ENCODE measurements at places on chromosomes 7 and 10. TPM values are rescaled to one million over a fixed set of nuclear protein-coding genes. Genes with fewer than 3 reads are reported as not detected.
A peak's percentile ranks its signal among the peaks of the same experiment; 100 is the strongest.

DNA sequence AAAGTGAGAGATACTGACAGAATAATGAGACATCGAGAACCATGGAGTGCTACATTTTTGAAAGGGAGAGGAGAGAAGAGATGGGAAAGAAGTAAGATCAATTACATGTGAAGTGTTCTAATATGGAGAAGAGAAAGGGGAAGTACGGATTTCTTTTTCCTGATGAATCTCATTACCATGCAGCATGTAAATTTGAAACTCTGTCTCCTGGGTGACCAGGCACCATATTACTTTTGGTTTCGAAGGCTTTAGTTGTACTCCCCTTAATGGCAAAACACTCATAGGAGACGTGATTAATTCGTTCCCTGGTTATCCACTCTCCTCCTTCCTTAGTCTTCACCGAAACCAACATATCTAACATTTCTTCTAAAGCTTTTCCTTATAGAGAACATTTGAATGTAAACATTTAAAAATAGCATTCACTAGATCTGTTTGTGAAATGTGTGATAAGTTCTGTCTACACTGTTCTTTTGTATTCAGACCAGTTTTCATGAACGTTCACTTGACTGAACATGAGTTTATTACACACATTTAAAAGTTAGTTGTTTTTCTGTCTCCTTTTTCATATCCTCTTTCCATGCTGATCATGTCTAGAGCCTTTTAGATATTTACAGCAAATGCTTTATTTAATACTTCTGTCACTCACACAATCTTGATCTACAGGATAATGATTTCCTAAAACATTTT, 80.2 kb upstream of the MSRB2 start:
- no peak for DNase-seq

DNA sequence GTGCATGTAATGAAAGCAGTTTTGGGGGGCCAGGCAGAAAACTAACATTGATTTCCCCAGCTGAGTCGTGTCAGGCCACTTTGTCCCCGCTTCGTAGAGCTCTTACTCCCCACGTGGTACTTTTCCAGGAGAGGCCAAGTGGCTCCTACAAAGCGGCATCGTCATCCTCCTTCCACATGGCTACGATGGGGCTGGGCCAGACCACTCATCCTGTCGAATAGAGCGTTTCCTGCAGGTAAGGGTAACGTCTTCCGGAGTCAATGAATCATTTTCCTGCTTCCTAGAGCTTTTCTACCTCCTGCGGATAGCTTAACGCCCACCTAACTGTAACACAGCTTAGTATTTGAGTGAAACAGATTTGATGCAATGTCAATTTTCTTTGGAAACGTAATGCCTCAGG, 21.7 kb upstream of the SEC61A2 start:
- DNase-seq: peak; percentile 74

- DNase-seq: peak; percentile 9
Observed at GRCh38 chr10:23120001-23120934, 24.9 kb downstream of the MSRB2 start.

DNA sequence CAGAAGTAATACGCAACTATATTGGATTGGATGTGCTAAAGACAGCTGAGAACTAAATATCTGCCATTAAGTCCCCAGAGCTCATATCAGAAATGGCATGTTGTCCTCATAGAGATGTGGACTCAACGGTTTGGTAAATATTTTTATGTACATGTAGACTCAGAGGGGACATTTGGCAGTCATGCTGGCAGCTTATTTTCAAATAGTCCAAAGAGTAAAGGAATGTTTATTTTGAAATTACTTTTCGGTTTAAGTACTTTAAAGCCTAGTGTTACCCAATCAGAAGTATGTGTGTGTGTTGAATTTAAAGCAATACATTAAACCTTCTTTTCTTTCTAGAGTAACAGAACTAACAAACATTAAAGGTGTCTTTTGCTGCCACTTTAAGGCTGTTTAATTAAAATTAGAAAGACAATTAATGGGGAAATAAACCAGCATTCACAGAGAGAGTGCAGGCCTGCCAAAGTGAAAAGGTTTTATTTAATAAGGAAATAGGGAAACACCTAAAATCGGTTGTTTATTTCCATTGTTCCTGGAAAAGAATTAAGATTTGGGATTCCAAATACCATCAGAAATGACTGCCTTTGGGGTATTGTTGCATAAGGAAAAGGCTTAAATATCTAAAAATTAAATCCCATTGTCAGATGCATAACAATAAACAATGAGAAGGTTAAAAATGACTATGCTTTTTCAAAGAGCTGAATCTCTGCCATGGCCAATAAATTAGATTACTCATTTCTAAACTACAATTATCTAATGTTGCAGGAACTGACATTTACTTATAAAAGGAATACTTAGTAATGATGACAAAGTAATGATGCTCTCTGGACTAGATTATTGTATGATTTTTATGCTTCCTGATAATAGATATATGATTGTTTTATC, 113.4 kb upstream of the AHR start:
- no peak for DNase-seq

GRCh38 chr7:91330191-91330808, 66.1 kb downstream of the FZD1 start:
- DNase-seq: no peak

DNA sequence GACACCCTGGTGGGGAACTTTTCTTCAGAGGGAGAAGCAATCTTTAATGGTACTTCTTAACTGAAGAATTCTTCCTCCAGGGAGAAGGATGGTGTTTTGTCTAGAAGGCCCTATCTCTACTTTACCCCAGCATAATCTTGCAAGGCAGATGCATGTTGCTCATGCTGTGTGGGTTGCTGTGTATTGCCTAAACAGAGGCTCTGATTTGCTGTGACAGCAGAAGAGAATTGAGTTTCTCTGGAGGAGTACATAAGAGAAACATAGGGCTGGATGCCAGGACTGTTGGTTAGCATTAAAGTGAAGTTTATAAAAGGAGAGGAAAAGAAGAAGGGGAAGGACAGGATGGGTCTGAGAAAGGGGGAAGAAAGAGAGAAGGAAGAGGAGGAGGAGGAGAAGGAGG, 248.1 kb upstream of the HPS1 start:
- no peak for DNase-seq

- no peak for DNase-seq
Observed at GRCh38 chr10:105650306-105650705, 1009.2 kb downstream of the SORCS3 start.

DNA sequence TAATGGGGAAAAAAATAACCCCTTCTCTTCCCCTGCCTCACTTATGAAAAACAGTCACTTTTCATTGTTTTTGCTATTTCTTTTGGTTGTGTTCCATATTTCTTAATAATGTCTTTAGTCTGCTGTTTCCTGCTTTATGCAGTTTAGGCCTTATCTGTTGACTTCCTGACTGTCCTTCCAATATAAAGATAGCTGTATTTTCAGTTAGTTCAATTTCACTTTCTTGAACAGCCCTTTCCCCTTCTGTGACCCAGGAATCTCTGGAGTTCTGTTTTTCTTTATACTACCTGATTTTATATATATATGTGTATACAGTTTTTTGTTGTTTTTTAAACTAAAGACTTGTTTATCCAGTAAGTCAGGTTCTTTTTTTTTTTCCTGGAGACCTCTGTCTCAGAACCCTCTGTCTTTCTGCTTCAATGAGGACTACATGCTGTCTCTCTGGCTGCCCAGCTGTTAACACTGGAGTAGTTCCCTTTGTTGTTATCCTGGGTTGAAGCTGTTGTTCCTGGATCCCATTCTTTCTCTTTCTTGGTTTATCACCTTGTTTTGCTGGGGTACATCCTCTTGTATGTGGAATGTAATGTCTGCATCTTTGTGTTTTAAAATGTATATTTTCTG, 87.2 kb downstream of the GSDME start:
- peak; percentile 13 for DNase-seq

GRCh38 chr7:55977831-55978230, 13.4 kb downstream of the NIPSNAP2 start:
- peak; percentile 84 for DNase-seq

GRCh38 chr7:23490357-23491135, 20.3 kb upstream of the IGF2BP3 start:
- peak; percentile 57 for DNase-seq

DNA sequence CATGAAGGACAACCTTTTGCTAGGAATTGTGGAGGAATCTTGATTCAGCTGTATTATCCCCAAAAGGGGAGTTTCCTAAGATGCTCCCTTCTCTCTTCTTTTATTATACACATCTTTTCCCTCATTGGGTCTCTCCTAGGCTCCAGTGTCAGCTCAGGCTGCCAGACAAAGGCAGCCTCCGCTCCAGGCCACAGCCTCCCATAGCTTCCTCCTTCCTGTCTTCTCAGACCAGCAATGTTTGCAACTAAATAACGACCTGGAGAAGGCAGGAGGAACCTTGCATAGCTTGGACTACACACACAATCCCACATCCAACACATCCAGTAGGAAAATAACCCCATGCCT, 12.3 kb downstream of the SFXN3 start:
- peak; percentile 20 for DNase-seq

Gene C10orf53
- total RNA-seq: not detected

Gene FAM171A1
- 27.2 TPM for total RNA-seq

Gene HDAC9
- total RNA-seq: 5.0 TPM

Gene CACNB2
- total RNA-seq: not detected

Gene SFTPA1
- not detected for total RNA-seq

Gene KCTD7
- total RNA-seq: 3.5 TPM

Measured in lung microvascular endothelial cell (primary cell).